ENCODE measurements at places on chromosomes 3 and 15.

- DNase-seq, result no peak
Measured at GRCh38 chr3:58105196-58105595, 97.0 kb downstream of the FLNB start.

GRCh38 chr3:192207651-192208050 lies 519.7 kb downstream of the FGF12 start:
- no peak for DNase-seq

GRCh38 chr3:53238051-53238850 lies 17.6 kb downstream of the TKT start:
- DNase-seq, result no peak

DNA sequence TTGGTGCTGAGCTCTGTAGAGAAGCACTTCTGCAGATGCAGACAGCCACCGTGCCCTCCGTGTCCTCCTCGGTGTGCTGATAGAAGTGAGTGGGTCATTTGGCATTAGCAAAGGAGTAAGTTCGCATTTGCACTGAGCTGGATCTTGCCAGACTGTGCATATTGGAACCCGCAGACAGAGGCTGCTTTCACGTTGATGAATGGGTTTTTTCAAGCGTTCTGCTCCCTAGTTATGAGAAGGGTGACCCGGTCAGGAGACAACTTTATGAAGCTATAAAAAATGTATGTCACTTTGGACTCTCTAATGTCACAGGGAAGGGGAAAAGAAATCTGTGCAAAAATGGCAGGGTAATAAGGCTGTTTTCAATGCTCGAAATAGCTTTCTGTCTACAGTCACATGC lies 739.4 kb downstream of the MCTP2 start:
- no peak for DNase-seq

GRCh38 chr3:45241206-45241605 lies 15.1 kb upstream of the TMEM158 start:
- no peak for DNase-seq

DNA sequence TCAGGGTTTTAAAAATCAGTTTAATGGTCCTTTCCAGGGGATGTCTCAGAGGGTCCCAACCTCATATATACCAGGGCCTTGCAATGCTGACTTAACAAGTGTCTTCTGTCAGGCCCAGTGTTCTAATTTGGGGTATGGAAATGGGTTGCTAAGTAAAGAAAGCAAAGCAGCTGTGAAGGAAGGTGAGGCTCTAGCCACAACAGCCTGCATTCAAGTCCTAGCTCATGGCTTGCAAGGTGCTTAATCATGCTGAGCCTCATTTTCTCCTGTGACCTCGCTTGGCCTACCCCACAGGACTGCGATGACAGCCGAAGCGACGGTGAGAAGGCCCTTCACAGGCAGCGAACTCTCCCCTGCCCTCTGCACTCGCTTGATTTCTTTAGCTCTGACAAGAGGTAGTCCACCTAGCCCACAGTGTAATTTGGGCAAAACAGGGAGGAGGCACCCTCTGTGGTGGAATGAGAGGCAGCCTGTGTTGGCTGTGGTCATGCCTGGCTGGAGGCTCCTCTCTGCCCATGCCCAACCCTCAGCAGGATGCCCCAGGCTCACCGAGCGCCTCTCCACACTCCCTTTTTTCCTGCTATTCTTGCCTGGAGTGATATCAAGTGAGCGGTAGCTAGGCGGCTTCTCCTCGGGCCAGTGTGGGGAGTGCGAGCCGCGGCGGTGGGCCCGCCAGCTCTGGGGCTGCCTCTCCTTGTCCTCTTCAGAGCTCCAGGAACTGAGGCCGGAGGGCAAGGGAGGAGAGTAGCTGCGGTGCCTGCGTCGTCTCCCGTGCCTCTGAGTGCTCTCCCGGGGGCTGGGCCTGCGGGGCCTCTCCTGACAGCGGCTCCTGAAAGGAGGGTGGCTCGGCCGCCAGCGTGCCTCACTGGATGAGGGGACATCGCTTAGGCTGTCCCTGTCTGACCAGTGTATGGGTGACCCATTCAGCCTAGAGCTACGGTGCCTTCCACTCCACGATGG lies 29.2 kb downstream of the ILDR1 start:
- no peak for DNase-seq

DNA sequence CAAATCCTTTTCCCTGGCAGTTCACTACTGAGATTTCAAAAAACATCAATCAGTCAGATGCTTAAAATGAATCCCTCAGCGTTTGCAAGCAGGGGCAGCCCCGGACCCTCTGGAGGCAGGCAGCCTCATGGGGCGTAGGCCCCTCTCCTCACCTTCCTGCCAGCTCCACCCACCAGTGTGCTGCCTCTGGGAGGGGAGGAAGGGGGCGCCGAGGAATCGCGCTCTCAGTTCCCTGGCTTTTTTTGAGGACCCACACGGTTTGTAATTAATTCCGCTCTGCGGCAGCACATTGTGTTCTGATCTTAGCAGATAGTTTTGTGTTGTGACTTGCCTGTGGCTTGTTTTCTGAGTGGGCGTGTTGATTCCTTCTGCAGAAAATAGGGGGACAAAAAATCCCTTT lies 159.9 kb downstream of the KLF13 start:
- DNase-seq, result no peak

- DNase-seq, result no peak
Measured at GRCh38 chr3:144586382-144586781, 614.8 kb downstream of the DIPK2A start.

DNA sequence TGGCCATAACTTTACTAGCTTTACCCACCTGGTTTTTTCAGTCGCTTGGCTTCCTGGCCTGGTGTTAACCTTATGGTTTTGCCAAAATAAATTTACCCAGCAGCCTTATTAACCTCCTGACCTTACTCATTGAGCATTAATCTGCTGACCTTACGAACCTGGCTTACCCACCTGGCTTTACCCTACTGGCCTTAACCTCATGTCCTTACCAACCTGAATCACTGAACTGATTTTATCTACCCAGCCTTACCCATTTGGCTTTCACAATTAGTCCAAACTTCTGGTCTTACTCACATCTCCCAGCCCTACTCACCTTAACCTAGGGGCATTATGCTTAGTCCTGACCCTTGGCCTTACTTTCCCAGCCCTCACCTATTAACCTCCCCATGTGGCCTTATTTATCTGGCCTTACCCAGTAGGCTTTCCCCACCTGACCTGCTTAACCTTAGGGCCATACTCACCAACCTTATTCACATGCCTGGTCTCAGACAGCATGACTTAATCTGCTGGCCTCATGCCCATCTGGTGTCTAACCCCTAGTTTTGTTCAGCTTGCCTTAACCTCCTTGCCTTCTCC lies 93.4 kb downstream of the IL12A start:
- DNase-seq, result no peak

All from central memory CD4-positive, alpha-beta T cell (primary cell).